ENCODE measurements at places on chromosomes 3 and 15. TPM values are rescaled to one million over a fixed set of nuclear protein-coding genes. Genes with fewer than 3 reads are reported as not detected.

- DNase-seq = no peak
Measured at GRCh38 chr3:2567451-2567850, 468.8 kb downstream of the CNTN4 start.

- DNase-seq = no peak
Measured at GRCh38 chr3:48433472-48434118, 3.7 kb upstream of the PLXNB1 start.

DNA sequence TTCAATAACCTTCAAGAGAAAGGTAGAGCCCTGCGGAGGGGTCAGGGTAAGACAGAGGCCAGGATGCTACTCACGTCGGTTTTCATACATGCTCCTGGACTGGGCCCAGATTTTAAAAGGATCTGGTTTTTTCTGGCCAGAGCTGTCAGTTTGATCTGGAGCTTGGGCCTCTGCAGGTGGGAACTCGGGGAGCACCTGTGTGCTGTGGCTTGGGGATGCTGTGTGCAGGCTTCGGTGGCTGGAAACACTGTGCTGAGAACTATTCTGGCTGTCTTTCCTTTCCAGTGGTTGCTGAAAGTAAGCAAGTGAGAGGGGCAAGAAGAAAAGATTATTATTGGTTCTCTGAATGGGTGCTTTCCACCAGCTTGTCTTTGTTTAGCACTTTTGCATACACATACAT lies 647.6 kb downstream of the MAGI1 start:
- DNase-seq = no peak

- no peak for DNase-seq
Measured at GRCh38 chr15:66323312-66323928, 30.1 kb downstream of the DIS3L start.

- DNase-seq = no peak
Measured at GRCh38 chr3:157040456-157040855, 119.5 kb downstream of the CCNL1 start.

DNA sequence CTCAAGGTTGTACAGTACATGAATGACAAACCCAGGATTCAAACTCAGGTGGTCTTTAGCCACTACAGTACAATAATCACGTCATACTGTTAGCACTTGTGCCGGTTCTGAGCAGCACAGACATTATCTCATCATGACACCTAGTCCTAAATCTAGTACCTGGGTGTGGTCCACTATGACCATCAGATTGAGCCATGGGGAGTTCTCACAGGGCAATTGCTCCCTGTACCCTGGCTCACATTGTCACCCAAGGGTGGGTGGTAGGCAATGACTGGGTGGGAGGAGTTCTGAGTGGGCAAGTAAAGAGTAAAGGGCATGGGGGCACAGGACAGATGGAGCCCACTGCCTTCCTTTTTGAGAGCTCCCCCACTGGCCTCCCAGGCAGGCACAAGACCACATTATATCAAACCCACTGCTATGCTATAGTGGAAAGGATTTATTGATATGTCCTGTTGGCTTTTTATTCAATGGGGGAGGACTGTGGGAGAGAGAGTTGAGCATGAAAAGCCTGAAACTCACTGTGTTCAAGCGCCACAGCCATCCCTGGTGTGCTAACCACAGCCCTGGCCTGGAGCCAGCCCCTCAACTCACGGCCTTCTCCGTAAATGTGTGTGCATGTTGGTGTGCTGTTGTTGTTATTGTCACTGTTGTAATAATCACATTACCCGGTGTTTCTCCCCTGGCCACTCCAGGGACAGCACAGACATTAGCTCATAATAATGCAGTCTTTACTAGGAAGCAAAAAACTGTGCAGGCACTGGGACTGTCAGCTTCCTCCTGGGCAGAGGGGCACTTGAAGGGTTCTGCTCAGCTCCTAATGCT lies 27.3 kb downstream of the ADCY5 start:
- DNase-seq = no peak

DNA sequence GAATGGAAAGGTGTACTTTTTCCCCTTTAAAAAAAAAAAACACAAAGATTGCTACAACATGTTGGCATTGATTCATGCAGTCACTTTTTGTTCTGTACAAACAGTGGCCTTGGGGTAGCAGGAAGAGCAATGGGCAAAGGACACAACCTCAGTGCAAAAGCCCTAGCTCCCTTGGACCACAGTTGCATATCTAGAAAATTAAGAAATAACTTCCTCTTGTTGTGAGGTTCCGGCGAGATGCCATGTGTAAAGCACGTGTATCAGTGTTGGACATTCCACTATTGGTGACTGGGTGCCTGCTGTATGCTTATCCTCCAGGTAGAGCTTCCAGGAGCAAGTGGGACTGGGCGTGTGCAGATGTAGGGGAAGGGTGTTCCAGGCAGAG lies 164.5 kb downstream of the THSD4 start:
- no peak for DNase-seq

DNA sequence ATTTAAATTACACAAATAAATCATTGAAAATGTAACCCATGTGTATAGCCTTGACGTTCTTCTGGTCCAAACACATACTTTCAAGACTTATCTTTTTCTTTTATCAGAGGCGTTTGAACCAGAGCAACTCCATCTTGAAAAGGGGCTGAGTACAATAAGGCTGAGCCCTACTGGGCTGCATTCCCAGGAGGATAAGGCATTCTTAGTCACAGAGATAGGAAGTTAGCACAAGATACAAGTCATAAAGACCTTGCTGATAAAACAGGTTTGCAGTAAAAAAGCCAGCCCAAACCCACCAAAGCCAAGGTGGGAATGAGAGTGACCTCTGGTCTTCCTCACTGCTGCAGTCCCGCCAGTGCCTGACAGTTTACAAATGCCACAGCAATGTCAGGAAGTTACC lies 101.0 kb upstream of the IGSF10 start:
- no peak for DNase-seq

- DNase-seq = no peak
Measured at GRCh38 chr15:92095693-92096092, 242.2 kb downstream of the SLCO3A1 start.

DNA sequence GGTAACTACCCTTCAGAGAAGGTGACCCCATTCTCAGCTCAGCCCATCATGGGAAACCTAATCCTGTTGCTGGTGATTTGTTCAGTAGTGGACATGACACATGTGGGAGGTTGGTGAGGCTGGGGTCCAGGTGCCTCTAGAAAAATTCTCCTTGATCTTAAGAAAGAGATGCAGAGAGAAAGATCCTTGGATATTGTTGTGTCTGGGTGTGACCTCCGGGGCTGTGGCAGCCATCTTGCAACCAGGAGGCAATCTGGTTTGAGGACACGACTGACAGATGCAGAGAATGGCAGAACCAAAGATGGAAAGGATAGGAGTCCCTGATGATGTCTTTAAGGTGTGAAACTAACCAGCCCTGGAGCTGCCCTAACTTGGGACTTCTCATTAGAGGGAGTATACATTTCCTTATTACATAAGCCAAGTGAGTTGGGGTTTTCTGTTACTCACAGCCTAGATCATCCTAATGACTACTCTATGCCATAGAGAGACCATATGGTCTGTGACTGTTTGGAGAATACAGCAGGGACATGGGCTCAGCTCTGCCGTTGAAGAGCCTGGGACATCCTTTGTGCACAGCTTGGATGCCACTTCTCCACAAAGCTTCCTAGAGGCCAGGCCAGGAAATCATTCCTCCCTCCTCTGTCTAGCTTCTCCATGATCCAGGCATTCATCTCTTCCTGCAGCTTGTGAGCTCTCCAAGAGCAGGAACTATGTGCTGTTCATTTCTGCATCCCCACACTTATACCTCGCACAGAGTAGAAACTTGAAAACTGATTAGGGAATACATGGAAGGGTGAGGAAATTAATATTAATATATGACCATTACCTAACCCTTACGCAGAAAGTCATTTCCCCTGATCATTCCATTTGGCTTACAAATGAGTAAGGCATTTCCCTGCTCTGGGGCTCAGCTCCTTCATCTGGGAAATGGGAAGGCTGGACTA lies 45.9 kb downstream of the HRH1 start:
- DNase-seq = no peak

- DNase-seq = no peak
Measured at GRCh38 chr3:192223815-192224214, 503.5 kb downstream of the FGF12 start.

DNA sequence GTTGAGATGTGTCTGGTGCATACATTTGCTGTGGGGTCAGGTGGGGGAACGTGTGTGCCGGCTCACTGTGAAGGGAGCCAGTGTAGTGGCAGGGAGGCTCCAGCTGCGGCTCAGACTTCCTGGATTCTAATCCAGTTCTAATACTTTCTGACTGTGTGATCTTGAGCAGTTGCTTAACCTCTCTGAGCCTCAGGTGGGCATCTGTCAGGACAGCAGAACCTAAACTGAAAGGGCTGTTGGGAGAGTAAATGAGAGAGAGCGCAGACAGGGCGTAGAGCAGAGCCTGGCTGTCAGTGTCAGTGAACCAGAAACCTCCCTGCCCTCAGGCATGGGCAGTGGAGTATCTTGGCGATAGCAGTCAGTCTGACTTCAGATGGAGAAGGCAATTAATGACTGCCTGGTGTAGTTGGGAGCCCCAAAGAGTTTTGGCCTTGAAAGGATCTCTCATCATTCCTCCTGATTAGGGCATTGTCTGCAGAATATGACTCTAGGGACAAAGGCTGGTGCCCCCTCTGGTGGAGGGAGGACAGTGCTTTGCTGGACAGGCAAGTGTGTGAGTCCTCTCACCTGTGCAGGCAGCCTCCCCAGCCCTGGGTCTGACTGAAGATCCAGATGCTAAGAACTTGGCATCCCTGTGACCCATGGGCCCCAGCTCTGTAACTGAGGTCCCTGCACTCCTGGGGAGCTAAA lies 9.6 kb downstream of the KBTBD13 start:
- DNase-seq = no peak

DNA sequence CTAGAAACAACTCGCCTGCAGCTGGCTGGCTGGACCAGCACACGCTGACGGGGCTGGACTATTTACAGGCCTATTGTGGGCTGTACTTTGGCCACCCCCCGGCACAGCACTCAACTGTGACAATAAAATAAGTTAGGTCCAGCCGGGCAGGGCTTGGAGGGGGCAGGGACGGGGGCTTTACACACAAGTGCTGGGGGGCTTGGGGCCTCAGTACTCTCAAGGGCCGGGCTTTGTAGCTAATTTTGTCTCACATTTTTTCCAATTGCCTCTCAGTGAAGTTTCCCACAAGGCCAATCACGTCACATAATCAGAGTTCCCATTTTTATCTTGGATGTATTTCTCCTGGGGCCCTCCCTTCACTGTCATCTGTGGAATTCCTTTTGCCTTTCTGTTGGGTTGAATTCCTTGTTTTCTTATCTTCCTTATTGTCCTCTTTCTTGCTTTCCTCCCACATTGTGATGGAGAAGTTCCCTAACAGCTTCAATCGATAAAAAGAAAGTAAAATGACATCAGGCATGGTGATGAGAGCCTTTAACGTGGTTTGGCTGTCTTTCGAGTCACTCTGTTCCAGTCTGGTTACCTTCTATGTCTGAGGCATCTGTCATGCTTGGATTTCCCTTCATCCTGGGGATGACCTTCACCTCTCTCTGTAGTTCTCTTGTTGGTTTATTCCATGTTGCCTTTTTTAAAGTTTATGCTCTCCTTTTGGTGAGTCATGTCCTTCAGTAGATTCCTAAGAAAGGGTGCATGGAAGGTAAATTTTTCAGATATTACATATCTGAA lies 44.1 kb upstream of the CMTM7 start:
- no peak for DNase-seq

- no peak for DNase-seq
Measured at GRCh38 chr3:81778678-81779182, 17.3 kb upstream of the GBE1 start.

GRCh38 chr3:139519998-139520737 lies 19.4 kb downstream of the RBP1 start:
- no peak for DNase-seq

GRCh38 chr3:71310980-71311660 lies 272.4 kb downstream of the FOXP1 start:
- DNase-seq = no peak

- no peak for DNase-seq
Measured at GRCh38 chr15:101463270-101463669, 26.2 kb downstream of the PCSK6 start.

- DNase-seq = peak; percentile 32
Measured at GRCh38 chr3:13879102-13879945, 547 bp downstream of the WNT7A start.

GRCh38 chr15:45732662-45733061 lies 97.8 kb downstream of the SQOR start:
- no peak for DNase-seq

GRCh38 chr3:60697132-60697531 lies 554.1 kb downstream of the FHIT start:
- DNase-seq = no peak

- DNase-seq = no peak
Measured at GRCh38 chr3:143182866-143183664, 63.5 kb downstream of the CHST2 start.

The EAF2 gene
- 161 TPM for polyA plus RNA-seq

The SLC6A1 gene
- not detected for polyA plus RNA-seq

The SLC2A2 gene
- not detected for polyA plus RNA-seq

The PLA2G4D gene
- polyA plus RNA-seq = not detected

The AADAC gene
- not detected for polyA plus RNA-seq

The EXD1 gene
- polyA plus RNA-seq = not detected

The ZNF197 gene
- polyA plus RNA-seq = 3.9 TPM

The COL6A5 gene
- not detected for polyA plus RNA-seq

All from B cell (primary cell).